SJSA1 (cell line): ENCODE measurements at places on chromosomes 11 and 22.

- DNase-seq: no peak
These were observed 123.6 kb downstream of the CCDC34 start for GRCh38 chr11:27239305-27239942.

DNA sequence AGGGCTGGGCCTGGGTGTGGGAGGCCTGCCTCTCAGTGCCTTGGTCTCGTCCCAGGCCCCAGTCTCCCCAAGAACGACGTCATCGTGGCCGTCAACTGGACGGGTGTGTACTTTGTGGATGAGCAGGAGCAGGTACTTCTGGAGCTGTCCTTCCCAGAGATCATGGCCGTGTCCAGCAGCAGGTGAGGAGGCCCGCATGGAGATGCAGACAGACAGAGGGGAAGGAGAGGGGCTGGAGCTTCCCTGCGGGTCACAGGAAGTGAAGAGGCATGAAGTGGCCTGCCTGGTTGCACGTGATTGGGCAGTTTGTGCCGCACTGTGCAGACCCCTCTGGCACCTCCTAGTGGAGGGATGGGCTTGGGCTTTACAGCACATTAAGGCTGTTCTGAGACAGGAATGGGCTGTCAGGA is 70.4 kb downstream of the MYO7A start:
- DNase-seq: no peak

DNA sequence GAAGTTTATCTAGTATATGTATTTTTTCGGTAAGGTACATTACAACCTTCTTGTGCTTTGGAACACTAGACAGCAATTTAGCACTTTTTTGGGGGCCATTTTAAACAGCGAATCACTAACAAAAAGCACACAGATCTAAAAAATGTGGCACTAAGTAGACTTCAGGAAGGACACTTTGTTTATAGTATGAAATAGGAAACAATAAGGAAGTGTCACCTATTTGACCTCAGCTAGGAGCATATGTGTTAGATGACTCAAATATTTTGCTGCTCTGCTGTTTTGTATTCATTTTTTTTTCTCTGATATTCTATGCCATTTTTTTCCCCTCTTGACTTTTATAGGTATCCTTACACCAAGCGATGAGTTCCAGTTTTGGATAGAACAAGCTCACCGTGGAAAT is 5.6 kb downstream of the DYNC2H1 start:
- no peak for DNase-seq

GRCh38 chr11:71384561-71384960 is 63.6 kb downstream of the DHCR7 start:
- no peak for DNase-seq

GRCh38 chr11:45662665-45663485 is 2.5 kb downstream of the CHST1 start:
- DNase-seq: no peak

- no peak for DNase-seq
These were observed 26.4 kb downstream of the HIRA start for GRCh38 chr22:19405133-19405532.

- no peak for DNase-seq
These were observed 50.9 kb upstream of the LINC01488 start for GRCh38 chr11:69430566-69430965.

DNA sequence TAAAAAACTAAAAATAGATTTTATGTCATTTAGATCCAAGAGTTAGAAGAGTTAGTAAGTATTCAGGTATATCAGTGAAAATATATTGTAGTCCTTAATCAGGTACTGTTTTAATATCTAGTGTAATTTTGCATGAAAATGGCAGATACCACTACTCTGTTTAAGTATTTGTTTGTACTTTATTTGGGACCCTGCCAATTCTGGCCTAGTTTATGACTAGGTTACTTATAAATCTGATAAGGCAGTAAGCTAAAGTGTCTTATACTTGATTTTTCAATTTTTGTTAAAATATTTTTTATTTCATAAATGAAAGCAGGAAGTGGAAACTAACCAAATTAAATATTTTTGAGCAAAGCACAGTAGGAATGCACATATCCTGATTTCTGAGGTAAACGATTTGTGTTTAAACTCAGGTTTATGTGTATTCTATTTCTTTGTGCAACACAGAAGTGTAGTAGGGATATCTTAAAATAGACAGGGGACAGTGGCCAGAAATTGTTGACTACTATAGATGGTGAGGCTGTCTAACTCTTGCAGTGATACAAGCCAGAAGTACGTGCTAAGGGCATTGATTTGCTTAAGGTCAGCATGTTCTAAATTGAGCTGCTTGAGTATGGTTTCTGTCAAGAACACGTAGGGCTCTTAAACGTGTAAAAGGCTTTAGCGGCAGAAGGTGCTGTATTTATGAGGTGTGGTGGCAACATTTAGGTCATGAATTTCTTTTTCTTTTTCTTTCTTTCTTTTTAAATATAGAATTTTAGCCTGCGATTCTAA is 34.0 kb downstream of the HIPK3 start:
- DNase-seq: no peak
